ENCODE measurements at places on chromosomes 2 and 18.

- no peak for DNase-seq
Measured at GRCh38 chr2:149185942-149186490, 144.4 kb upstream of the LYPD6 start.

DNA sequence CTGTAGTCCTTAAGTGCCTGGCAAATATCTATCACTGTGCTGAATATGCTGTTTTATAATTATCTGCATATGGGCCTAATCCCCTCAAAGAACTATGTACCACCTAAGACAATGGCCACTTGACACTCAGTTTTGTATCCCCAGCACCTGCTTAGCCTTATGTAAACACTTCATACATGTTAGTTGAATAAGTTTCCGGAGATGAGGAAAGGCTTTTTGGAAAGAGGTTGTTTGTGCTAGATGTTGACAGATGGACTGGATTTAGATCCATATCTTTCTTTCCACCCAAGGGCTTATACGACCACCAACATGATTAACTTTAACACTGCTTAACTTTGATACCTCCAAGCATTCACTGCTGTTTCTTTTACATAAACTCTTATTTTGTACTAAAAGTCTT, 63.3 kb downstream of the FAM228A start:
- DNase-seq, result no peak

- no peak for DNase-seq
Measured at GRCh38 chr2:72625366-72625765, 200.5 kb downstream of the EXOC6B start.

DNA sequence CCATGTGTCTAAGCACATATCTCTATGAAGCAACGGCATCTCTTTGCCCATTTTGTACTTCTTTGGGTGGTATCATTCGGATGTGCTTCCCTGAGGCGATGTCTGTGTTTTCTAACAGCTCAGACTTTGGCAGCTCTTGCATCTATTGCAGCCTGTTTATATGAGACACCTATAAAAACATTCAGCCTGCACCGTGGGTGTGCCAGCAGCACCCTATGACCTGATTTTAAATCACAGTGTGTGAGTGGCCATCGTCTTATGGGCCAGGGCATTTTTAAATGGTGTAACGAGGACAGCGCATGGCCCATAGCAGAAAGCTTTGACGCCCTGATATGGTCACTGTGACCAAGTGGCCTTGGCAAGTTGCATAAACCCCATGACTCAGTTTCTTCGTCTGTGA, 12.9 kb downstream of the NPAS2 start:
- DNase-seq, result no peak

- no peak for DNase-seq
Measured at GRCh38 chr2:69933254-69933828, 18.4 kb downstream of the MXD1 start.

DNA sequence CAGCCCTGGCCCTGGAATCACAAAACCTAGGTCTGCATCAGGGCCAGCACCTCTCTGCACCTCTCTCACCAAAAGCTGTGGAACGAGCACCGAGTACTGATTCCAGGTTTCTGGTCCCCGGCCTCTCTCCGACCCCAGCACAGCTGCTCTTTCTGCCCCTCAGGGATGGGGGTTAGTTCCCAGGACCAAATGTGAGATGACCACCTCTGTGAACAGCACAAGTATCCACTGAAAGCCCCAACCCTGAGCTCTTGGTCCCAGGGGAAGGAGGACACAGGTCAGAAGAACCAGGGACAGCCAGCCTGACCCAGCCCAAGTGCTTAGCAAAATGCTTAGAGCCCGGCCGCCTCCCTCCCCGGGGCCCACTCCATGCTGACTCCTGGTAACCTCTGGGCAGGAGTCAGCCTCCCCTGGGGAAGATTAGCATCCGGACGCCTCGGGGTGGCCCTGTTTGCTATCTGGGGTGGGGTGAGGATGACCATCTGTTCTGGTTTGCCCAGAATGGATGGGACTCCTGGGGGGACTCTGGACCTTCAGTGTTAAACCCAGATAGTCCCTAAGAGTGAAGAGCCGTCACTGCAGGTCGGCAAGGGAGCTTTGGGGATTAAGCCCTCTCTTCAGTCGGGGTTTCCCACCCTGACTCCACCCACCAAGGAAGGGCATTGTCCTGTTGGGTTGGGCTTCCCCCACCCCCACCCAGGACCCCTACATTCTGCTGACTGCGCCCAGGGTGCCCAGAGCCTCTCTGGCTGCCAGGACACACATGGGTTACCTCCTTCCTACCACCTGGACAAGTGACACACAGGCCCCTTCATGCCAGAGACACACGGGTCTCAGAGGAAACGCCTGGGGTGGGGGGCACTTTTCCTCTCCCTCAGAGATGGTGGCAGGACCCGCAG, 9.4 kb upstream of the GPR55 start:
- DNase-seq, result no peak

GRCh38 chr2:11746807-11747459, 501 bp downstream of the LPIN1 start:
- no peak for DNase-seq

- DNase-seq, result no peak
Measured at GRCh38 chr2:23614701-23615100, 229.7 kb downstream of the KLHL29 start.

DNA sequence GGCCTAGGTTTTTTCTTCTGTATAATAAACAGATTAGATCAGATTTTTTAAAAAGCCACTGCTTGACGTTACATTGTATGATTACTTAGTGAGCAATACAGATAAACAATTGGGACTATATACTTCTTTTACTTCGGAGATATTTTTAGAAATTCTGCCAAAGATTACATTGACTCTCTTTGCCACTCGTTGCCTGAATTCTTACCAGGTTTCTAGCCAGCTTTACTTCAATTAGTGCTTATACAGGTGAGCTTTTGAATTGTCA, 156.6 kb downstream of the HAUS1 start:
- no peak for DNase-seq

- DNase-seq, result no peak
Measured at GRCh38 chr2:231397928-231398294, 2.4 kb downstream of the B3GNT7 start.

GRCh38 chr2:73386342-73386868, 769 bp downstream of the ALMS1 start:
- no peak for DNase-seq

DNA sequence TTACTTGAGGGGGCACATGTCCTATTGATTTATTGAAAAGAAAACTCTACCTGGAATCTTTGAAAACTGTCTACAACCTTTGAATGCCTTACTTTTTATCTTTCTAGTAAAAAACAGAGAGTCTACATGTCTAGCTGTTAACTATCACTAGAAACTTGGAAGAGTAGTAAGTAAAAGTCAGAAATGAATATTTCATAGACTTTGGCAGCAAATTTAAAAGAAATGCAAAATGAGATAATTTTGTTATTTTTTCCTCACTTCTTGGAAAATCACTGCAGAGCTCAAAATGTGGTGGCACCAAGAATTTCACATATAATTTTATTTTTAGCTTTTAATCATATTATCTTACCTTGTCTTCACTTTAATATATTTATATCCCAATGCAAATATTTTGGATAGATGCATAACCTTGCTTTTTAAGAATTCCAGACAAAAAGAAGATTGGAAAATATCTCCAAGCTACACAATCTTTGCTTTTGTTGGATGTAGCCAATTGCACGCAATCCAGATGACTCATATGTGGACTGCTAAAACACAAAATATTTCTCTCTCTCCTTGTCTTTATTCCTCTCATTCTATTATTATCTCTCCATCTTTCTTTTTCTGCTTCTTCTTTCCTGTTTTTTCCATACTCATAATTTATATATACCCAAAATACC, 92.2 kb upstream of the DSEL start:
- DNase-seq, result no peak

DNA sequence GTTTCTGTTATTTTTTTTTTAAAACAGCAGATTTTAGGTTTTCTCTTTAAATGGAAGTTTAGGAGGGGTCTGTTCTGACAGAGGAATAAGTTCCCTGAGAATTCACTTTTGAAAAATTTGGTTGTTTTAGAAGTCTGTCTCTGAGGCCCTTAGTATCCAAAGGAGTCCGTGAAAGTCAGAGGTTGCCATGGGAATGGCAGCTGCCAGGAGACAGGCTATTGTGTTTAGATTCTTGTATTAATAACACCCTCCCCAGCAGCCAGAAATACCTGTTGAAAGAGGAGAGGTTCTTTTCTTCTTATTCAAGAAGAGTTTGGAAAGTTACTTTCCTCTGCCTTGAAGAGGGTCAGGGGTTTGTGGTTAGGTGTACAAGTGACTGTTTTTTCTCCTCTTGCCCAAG, 29.5 kb downstream of the TNP1 start:
- no peak for DNase-seq

DNA sequence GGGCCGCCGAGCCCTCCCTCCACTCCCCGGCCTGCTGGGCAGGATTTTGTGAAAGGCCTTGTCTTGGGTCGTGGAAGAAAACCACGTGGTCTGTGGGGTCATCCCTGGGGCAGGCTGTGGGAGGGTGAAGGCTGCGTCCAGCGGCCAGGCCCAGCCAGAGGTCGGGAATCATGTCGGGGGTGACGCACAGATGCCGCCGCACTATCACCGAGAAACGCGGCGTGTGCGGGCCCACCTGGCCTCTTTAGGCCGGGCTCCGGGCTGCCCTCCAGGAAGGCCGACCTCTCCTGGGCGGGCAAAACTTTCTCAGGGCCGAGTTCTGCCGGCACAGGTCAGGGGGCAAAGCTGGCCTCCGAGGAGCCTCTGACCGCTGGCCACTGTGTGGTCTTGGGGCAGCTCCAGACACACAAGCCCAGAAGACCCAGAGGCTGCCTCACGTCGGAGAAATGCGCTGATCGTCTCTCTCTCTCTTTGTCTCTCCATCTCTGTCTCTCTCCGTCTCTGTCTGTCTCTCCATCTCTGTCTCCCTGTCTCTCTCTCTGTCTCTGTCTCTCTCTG, 28.4 kb downstream of the NFATC1 start:
- no peak for DNase-seq

GRCh38 chr2:63866009-63866709, 24.5 kb downstream of the UGP2 start:
- no peak for DNase-seq

GRCh38 chr2:240644859-240645301, 19.6 kb downstream of the GPR35 start:
- no peak for DNase-seq

DNA sequence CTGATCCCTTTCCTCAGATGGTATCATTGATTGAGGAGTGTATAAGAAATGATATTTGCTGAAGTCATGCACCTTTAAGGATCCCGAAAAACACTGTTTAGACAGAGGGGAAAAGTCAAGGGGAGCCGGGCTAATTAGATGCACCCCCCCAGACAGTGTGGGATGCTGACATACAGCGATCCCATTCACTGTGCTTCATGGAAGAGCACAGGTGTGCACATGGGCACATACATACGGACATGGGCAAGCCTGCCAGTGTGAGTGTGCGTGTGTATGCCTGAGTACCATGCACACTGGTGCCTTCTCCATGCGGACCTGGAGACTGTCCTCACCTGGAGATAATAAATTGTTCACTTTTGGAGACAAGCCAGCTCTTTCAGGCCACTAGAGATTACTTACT, 22.6 kb downstream of the MEIS1 start:
- no peak for DNase-seq

DNA sequence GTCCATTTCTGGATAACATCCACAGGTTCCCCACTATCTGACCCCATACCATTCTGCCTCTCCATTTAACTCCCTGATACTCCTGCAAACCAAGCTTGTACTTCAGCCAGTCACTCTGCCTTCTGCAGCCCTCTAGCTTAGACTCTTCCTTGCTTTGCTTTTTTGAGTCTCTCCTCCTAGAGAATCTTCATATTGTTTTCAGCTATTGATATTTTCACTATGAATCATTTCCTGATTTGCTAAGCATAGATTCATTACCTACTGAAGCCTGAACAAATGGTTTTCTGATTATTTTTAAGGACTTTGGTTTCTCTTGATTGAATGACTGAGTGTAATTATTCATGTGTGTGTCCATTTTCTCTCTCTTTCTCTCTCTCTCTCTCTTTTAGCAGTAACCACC, 2102.3 kb upstream of the CELF4 start:
- no peak for DNase-seq

DNA sequence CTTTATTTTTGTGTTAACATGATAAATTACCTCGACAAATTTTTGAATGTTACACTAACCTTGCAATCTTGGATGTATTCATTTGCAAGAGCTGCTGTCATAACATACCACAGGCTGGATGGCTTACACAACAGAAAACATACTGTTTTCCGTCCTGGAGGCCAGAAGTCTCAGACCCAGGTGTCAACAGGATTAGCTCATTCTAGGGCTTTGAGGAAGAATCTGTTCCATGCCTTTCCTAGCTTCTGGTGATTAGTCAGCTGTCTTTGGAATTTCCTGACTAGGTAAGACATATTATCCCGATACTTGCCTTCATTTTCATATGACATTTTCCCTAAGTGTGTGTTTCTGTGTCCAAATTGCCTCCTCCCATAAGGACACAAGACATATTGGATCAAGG, 188.6 kb upstream of the CDH19 start:
- no peak for DNase-seq

DNA sequence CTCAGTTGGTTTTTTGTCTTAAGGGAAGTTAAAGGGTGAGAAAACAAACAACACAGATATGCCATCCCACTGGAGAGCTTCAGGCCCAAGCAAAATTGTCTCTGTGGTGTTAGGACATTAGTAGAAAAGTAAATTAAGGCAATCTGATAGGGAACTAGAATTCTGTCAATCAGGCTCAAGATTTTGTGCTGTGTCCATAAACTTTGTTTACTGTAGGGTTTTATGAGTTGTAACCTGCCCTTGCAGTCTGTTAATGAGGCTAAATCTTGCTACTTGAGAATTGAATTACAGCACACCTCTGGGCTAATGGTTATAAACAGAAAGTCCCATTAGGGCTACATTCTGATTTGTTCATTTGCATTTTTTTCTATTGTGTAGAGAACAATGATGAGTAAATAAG, 78.0 kb upstream of the OTX1 start:
- no peak for DNase-seq

GRCh38 chr2:88053934-88054781, 1.4 kb downstream of the KRCC1 start:
- DNase-seq, result no peak

DNA sequence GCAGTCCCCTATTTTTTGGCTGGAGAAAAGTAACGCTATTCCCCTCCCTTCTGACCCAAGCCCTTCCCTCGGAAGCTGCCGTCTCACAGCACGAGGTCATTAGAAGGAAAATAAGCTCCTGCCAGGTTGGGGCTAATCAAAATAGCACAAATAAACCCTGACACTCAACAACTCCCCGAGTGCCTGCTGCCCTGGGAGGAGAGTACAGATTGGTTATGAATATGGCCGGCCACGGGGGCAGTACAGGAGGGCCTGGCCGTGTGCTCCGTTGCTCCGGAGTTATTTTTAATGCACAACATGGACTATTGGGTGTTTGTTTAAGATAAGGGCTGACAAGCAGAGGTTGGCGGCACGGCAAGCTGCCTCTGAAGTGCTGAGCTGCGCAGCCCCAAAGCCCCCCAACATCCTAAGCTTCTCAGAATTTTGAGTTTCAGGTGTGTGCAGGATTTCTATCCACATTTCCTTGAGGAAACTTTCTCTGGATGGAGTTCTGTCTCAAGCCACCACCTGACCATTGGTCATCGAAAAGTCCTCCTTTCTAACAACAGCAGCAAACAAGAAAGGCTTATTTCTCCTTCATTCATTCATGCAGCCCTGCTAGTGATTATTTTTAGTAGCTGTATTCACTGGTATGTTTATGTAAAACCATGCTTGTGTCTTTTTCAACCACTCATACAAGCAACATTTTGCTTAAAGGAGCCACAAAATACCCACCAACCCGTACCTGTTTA, 58.7 kb downstream of the PAX3 start:
- no peak for DNase-seq
